ENCODE measurements at places on chromosomes 1 and 21.
A peak's percentile ranks its signal among the peaks of the same experiment; 100 is the strongest.

DNA sequence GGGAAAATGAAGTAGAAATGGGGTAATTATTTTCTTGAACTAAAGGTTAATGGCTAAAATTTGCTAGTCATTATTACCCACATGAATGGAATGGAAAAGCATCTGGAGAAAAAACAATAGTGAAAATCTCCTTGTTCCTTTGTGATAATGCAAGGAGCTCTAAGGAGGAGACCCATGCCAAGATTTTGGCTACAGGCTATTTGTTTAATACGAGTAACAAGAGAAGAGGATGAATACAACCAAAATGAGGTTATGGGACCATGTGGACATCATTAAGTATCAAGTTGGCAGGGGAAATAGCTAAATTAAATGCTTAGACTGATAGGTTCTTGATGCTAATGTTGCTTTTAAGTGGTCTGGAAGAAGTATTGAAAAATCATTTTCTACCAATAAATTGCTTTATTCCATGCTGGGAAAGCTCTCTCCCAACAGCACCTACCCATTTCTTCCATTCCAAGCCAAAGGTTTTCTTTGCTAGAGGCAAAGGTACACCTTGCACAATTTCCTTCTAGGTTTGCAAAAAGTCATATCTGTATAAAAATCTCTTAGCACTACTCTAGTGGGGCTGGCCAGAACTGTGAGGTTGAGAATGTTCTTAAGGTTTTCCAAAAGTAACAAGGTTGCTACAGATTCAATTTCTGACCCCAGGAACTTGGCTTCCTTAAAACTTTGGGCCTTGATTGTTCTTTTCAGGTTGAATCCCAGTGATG, 100.2 kb downstream of the SMYD2 start:
- DNase-seq: no peak

GRCh38 chr1:5272325-5272724, 617.9 kb downstream of the AJAP1 start:
- no peak for DNase-seq

- peak; percentile 79 for DNase-seq
These were observed 61.7 kb upstream of the ADAR start for GRCh38 chr1:154669464-154670282.

- DNase-seq: no peak
These were observed 53.6 kb downstream of the COL18A1 start for GRCh38 chr21:45458281-45459170.

GRCh38 chr1:101667761-101668160, 329.0 kb downstream of the OLFM3 start:
- no peak for DNase-seq

DNA sequence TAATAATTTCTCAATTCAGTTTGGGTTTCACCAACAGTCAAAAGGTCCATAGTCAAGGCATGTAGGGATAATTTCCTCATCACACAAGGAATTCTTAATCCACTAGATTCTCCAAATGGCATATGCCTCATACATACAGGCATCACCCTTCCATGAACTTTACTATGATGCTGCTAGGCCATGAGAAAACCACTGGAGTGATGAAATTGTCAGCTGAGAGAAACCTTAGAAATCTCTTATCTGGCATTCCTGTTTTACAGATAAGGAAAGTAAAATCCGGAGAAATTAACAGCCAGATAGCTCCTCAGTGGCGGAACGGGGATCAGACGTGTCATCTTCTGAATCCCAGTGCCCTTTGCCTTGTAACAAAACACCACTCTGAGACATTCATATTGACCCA, 274.4 kb downstream of the NTNG1 start:
- no peak for DNase-seq

- no peak for DNase-seq
These were observed 19.3 kb downstream of the MIIP start for GRCh38 chr1:12038356-12039163.

GRCh38 chr1:172708452-172708851, 49.5 kb downstream of the FASLG start:
- DNase-seq: no peak

GRCh38 chr1:15176898-15177665, 23.5 kb downstream of the TMEM51 start:
- DNase-seq: no peak

DNA sequence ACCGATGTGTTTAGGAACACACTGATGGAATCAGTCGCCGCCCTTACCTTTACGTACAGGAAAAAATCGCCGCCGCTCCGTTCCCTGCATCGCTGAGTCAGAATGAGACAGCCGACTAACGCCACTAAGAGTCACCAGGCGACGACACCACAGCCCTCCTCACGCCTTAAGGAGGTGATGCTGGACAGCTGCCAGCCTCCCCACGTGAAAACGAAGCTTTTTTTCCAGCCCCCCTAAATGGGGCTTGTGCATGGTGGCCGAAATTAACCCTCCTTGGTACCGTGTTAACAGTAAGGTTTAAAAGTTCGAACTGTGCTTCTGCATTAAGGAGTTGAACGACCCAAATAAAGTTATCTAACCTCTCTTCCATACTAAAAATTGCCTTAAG, 511 bp downstream of the DNTTIP2 start:
- peak; percentile 57 for DNase-seq

- DNase-seq: no peak
These were observed 1.2 kb upstream of the RIIAD1 start for GRCh38 chr1:151720125-151720524.

GRCh38 chr1:225830841-225831240, 20.9 kb downstream of the EPHX1 start:
- DNase-seq: no peak

DNA sequence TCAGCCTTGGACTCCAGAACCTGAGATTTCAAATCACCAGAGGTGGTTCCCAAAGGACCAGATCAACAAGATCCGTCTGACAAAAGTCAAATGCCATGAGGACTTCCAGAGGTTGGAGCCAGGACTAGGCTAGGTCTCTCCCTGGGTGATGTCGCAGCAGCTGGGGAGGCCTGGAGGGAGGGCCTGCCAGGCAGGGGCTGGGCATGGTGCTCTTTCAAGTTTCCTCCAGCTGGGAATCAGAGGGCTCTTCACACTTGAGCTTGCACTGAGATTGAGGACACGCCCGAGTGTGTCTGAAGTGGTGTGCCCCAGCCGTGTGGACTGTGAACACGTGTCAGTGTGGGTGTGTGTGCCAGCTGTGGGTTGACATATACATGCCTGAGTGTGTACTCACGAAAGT, 21.3 kb upstream of the RSPO1 start:
- DNase-seq: no peak

GRCh38 chr1:59415286-59415850, 118.5 kb downstream of the FGGY start:
- no peak for DNase-seq

GRCh38 chr1:208057056-208057455, 146.1 kb upstream of the CD34 start:
- no peak for DNase-seq

- no peak for DNase-seq
These were observed 54.9 kb upstream of the WNT2B start for GRCh38 chr1:112453876-112454275.

GRCh38 chr1:109764561-109765482, 1.1 kb upstream of the EPS8L3 start:
- peak; percentile 29 for DNase-seq

GRCh38 chr1:233368106-233368788, 40.7 kb downstream of the MAP3K21 start:
- DNase-seq: no peak

GRCh38 chr1:17994046-17994445, 113.6 kb upstream of the IGSF21 start:
- peak; percentile 94 for DNase-seq

- DNase-seq: peak; percentile 57
These were observed 105.0 kb downstream of the KIAA0319L start for GRCh38 chr1:35452106-35452774.

GRCh38 chr1:204711947-204712701, 26.6 kb upstream of the LRRN2 start:
- DNase-seq: no peak

- DNase-seq: no peak
These were observed 579 bp upstream of the ZNF684 start for GRCh38 chr1:40530735-40531380.

DNA sequence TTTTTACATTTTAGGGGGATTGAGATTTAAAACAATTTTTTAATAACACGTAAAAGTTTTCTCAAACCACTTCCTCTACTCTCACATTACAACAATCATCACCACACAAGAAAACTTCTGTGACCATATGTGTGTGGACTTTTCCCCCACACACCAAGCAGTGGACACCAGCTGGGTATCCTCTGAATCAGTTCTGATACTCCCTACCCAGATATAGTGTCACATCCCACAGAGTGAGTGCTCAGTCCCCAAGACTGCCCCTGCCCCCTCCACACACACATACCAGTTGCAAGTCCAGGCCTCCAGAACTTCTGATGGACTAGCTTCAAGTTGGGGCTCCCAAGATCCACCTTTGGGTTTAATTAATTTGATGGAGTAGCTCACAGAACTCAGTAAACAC, 53.3 kb upstream of the QSOX1 start:
- no peak for DNase-seq

- no peak for DNase-seq
These were observed 53.3 kb downstream of the ZFYVE9 start for GRCh38 chr1:52195161-52195560.

- no peak for DNase-seq
These were observed 32.4 kb downstream of the STYXL2 start for GRCh38 chr1:167126317-167126716.

- DNase-seq: peak; percentile 81
These were observed 42.1 kb upstream of the SRP9 start for GRCh38 chr1:225735252-225736149.

GRCh38 chr1:33182896-33183295, 1.1 kb upstream of the TRIM62 start:
- no peak for DNase-seq

- no peak for DNase-seq
These were observed 207.9 kb downstream of the RRAGC start for GRCh38 chr1:38651669-38652068.
